Heart left ventricle (tissue), 16 donors: ENCODE measurements at places on chromosomes 1 and 21. TPM values are rescaled to one million over a fixed set of nuclear protein-coding genes. Genes with fewer than 3 reads are reported as not detected.

- DNase-seq = no peak
These were observed 471 bp upstream of the MTF2 start for GRCh38 chr1:93078638-93078985.

GRCh38 chr1:14928412-14928811, 225.1 kb upstream of the TMEM51 start:
- DNase-seq = no peak

GRCh38 chr1:207837673-207838072, 73.3 kb downstream of the CD34 start:
- DNase-seq = no peak

GRCh38 chr1:85049735-85050166, 1.5 kb upstream of the MCOLN3 start:
- no peak for DNase-seq

DNA sequence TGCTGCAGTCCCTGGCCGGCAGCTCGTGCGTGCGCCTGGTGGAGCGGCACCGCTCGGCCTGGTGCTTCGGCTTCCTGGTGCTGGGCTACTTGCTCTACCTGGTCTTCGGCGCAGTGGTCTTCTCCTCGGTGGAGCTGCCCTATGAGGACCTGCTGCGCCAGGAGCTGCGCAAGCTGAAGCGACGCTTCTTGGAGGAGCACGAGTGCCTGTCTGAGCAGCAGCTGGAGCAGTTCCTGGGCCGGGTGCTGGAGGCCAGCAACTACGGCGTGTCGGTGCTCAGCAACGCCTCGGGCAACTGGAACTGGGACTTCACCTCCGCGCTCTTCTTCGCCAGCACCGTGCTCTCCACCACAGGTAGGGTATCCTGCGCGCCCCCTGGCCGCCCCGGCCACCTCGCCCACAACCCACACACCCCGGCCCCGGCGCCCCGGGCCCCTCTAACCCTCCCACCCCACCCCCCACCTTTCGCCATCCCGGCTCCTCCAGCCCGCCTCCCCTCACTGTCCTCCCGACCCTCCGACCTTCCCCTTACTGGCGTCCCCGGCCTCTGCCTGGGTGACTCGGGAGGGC, 352 bp downstream of the KCNK1 start:
- peak; percentile 43 for DNase-seq

DNA sequence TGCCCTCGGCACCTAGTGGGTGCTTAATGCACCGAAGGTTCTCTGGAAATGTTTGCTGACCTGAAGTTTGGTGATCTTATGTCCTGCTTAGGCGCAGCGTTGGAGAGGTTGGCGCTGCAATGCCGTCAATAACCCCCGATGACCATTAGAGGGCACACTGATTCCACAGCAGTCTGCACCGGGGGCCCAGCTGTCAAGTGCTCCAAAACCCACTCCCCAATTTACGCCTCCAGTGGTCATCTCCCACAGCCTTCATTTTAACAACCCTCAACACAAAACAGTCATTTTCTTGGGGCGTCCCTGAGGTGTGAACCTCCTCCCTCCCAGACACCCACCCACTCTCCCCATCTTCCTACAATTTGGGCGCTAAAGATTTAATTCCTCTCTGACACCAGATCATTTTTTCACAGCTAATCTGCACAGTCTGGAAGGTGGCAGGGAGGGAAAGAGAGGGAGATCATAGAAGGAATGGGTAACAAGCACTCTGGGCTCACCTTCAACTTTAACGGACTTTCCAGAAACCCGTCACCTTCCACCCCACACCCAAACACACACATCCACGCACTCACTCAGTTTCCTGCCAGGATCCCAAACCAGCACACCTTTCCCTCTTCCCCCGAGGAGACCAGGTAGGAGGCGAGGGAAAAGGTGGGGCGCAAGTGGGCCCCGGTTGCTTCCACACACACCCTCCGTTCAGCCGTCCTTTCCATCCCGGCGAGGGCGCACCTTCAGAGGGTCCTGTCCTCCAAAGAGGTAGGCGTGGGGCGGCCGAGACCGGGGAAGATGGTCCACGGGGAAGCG, 570 bp upstream of the NPR1 start:
- peak; percentile 50 for DNase-seq

DNA sequence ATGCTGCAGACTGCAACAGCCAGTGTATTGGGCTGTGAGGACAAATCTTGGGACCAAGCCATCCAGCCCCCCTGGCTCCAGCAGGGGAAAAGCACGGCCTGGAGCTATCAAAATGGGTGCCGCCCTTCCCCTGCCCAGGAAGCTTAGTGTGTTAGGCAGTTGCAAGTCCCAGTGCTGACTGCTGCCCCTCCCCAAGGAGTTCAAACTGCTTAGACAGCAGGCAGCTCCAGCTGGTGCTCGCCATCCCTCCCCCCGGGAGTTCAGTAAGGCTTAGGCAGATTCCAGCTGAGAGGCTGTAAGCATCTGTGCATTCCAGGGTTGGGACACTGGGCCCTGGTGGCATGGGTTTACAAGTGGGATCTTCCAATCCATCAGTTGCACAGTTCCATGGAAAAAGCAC, 579.6 kb upstream of the NR5A2 start:
- no peak for DNase-seq

GRCh38 chr1:244155661-244156060, 104.6 kb downstream of the ZBTB18 start:
- DNase-seq = no peak

GRCh38 chr1:92877081-92877711, 45.4 kb downstream of the RPL5 start:
- DNase-seq = no peak

- DNase-seq = no peak
These were observed 36.7 kb upstream of the MTF2 start for GRCh38 chr1:93042187-93043056.

DNA sequence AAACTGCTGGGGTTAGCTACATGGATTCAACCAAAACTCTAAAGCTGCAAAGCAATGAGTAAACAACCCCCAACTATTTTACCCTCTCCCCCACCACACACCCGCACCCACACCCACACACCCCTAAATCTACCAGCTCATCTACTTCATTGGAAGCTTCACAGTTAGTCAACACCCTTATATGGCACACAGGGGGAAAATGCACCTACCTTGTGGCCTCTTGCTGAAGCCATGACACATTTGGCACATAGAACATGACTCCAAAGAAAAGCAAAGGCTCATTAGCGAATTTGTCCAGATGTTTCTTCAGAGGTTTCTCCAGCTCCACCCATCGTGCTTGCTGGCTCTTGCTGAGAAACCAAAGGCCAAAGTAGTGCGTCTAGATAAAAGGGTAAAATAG, 99.8 kb downstream of the PTPN14 start:
- no peak for DNase-seq

GRCh38 chr1:184854036-184854435, 99.4 kb upstream of the EDEM3 start:
- no peak for DNase-seq

DNA sequence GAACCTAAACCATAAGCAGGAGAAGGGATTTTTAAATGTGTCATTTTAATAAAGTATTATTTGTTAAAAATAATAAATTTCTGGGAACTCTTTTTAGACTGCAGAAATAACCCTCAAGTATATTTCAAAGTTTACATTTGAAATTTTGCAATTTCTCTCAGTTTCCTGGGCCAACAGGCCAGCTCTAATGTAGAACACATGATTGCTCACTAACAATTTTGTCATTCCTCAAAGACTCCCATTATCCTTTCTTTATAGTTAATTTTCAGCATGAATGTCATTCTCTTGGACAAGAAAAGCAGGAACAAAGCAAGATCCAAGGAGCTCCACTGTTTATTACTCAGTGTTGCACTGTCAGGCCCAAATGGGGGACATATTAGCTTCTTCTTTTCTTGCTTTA, 119.4 kb upstream of the VANGL1 start:
- no peak for DNase-seq

- no peak for DNase-seq
These were observed at the start of gene LRRC42 for GRCh38 chr1:53946252-53947171. TSS of gene LRRC42 (plus strand) at chr1:53946350. CDS start at chr1:53952000, 5,650 bp downstream.

- no peak for DNase-seq
These were observed 77.6 kb upstream of the SAMD13 start for GRCh38 chr1:84223751-84224432.

GRCh38 chr1:15531682-15532081, 5.0 kb downstream of the DNAJC16 start:
- no peak for DNase-seq

GRCh38 chr1:29674627-29675326, 438.5 kb downstream of the PTPRU start:
- no peak for DNase-seq

- no peak for DNase-seq
These were observed 235.2 kb downstream of the FAM72C start for GRCh38 chr1:143736562-143736961.

GRCh38 chr1:43541721-43542401, 11.2 kb downstream of the PTPRF start:
- peak; percentile 74 for DNase-seq

DNA sequence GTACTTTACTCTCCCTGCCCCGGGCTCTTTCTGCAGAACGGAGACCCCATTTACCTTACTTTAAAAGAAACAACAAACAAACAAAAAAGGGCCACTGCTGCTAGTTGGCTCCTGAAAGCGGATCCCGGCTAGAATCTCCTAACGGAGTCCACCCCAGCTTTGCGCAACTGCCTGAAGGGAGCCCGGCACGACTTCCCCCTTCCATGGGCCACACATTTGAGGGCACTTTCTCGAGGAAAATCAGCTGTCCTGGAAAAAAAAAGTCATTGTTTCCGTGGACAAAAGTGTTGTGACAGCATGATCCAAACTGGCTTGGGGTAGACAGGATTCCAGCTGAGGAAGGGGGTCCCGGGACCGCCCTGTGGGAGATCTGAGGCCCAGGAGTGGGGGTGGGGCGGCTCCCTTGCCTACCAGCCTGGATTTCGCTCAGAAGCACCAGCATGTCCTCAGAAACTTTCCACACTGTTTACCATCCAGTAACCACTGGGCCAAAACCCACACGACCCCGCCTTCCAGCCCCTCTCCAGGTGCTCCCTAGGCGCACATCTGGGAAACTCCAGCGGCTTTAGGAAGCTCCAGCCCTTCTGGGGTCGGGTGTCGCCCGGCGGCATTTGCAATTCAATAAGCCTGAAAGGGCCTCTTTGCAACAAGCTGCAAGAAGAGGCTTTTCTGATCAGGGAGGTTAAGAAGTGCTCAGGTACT, 4.8 kb downstream of the RIPK4 start:
- DNase-seq = no peak

GRCh38 chr1:178768423-178768822, 43.4 kb downstream of the RALGPS2 start:
- DNase-seq = no peak

DNA sequence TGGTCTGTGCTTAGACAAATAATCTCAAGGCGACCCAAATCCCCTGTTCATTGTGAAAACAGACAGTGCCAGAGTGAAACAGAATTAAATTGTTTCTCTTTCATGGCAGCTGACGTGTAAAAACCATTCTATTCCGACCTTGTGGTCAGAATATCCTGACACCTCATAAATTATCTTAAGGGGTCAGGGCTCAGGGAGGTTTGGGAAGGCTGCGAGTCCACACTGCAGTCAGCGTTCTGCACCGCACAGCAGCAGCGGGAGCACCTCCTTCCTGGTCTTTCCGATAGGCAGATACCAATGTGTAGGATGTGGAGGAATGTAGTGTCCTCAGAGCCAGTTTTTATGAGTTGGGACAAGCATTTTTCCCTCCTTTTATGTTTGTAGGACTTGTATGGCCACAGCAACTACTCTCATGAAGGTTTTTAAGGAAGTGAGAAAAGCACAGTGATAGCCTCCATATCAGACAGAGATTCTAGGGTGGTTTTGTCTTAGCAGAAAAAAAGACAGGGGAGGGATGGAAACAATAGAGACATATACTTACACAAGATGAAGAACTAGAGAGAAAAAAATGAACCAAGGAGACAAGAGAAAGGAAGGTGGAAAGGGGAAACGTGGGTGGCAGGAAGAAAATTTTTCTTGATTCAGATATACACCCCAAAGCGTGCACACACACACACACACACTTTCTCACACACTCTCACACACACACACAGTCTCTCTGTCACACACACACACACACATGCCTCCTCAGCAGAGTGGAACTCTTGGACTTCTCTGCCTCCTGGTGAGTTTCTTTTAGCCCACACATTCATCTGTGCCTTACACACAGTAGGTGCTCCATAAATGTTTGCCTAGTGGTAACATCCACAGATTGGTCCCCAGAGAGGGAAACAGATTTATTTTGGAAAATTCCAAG, 68.6 kb downstream of the NTMT2 start:
- DNase-seq = no peak

DNA sequence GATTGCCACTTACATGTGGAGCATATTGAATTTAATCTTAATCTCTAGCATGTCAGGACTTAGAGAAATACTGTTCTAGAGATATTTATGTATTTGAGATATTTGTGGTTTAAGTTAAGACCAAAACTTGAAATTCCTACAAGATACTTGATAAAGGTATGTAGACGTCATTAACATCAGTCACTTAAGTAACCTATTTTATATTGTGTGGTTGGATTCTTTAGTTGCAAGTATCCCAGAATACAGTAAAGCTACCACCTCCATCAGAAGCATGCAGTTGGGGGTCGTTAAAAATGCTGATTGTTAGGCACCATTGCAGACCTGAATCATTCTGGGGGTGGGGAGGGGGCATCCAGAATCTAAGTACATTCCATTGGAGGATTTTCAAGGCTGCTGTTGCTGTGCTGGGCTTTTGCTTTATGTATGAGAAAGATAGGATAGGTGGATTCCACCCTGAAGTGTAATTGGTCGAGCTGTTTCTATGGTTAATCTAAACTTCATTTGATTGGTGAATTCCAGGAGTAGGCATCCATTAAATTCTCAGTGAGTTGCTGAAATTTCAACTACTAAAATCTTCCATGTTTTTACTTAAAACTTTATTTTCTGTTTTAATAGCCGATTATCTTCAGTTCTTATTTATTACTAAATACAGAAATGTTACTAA, 4.0 kb downstream of the H3-3A start:
- no peak for DNase-seq

Gene TAF1A
- 0.81 TPM for total RNA-seq

Gene DMRTA2
- total RNA-seq = not detected

Gene MYOM3
- total RNA-seq = 235 TPM
